Kidney tubule cell (primary cell): ENCODE measurements at places on chromosomes 5 and 9.

DNA sequence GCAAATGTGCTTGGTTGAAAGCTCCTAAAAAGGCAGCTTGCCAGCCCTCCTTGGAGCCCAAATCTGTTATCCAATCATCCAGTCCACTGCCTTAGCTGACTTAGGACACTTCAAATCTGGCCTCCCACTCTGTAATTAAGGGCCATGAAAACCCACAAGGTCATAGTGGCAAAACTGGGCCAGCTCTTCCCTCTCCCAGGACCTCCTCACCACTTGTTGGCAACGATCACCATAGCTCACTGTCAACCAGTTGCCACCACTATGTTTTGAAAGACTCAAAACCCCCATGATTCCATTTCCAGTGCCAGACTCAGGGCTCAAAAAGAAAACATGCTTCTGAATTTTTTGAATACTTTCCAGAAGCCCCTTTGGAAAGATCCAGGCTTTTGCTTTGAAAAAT lies 107.5 kb downstream of the NREP start:
- no peak for DNase-seq

DNA sequence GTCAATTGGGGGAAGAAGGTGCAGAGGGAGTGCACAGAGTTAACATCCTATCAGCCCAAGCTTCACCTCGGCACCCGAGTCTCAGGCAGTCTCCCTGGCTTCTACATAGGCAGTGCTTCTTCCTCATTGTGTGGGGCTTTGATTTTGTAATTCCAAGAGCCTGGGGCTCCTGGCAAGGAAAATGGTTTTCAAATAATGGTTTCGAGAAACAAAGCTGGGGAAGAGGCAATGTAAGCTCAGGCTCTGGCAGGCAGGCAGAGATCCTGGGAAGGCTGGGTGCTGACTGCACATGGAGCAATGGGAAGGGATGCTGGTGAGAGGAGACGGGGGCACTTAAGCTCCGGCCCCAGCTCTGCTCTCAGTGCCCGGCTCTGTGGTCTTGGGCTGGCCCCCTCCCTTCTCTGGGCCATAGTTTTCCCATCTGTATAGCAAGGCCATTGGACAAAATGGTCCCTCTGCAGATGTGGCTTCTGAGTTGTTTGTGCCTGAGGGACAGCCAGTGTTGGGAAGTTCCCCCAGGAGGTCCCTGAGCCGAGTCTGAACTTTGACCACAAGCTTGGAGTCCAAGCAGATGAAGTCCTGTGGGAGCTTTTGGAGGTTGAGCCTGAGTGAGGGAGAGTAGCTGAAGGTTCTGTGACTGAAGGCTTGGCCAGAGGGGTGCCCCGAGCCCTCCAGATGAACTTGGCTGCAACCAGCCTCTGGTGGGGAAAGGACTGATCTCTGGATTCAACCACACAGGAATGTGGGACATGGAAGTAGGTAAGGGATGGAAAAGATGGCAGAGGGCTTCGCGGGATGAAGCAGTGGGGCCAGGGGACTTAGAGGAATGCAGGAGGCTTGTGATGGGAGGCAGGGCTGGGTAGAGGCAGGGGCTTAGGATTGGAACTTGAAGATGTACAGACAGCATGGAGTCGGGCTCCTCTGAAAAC lies 28.5 kb upstream of the IL17B start:
- no peak for DNase-seq

- peak; percentile 9 for DNase-seq
Measured at GRCh38 chr5:152178350-152178699, 226.8 kb downstream of the NMUR2 start.

DNA sequence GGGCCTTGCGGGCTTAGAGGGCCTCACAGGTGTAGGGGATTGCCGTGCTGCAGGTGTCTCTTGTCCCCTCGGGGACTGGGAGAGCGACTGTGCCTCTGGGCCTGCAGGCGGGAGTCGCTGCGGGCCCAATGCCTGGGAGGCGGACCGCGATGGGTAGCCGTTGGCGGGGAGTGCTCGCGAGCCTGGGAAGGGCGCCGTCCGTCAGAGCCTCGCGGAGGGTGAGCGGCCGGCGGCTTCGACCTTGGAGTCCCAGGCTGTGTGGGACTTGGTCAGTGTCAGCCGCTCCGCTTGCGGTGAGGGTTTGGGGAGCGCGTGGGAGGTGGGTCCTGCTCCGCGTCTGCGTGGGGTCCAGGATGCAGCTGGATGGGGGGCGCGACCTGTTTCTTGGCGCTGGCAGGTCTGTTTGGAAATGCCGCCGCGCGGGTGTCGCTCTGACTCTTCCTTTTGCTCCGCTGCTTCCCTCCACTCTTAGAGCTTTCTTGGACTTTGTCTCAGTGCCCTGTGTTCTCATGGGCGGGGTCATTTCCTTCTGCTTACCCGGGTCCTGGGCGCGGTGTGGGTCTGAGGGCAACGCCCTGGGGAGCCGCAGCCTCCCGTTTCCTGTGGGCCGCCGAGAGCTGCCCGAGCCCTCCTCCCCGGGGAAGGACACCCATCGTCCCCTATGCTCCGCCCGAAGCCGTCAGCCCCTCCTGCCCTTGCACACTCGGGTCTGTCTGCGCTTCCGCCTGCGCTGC lies 88.9 kb upstream of the CACNA1B start:
- DNase-seq = peak; percentile 58

DNA sequence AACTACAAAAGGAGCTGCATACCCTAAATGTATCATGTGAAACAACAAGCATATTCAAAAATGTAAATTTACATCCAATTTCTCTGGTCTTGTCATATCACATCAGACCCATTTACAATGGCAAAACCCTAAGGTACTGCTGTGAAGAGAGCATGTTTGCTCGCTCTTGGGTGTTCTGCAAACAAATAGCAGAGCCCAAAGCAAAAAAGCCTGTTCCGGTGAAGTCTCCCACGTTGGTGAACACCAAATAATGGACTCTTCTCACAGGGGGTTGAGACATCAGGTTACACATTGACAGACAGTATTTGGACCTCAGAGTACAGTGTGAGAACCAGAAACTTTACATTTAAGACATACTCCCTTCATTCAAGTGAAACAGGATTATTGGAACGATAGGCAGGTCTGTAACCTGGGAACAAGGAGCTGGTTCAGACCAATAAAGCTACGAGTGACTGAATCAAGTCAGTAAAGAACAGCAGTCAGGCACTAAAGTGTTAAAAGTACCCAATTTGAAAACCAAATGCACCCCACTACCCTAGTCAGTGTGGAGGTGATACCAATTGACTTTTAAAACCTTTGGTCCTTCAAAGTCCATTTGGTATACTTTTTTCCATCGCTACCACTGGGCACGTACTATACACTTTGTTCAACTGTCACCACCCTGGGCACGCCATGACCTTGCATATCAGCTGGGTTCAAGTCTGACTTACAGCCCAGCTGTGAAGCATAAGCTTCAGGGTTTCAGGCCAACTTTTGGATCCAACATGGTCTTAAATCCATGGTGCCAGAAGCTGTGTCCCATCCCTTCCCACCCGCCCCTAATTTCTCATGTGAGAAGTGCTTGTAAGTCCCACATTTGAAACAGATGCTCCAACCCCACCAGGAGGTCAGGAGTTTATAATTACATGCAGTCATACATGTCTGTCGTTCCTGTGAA lies 36.4 kb downstream of the ETF1 start:
- DNase-seq = no peak

- DNase-seq = peak; percentile 37
Measured at GRCh38 chr9:129489838-129490582, 130.9 kb downstream of the C9orf50 start.

DNA sequence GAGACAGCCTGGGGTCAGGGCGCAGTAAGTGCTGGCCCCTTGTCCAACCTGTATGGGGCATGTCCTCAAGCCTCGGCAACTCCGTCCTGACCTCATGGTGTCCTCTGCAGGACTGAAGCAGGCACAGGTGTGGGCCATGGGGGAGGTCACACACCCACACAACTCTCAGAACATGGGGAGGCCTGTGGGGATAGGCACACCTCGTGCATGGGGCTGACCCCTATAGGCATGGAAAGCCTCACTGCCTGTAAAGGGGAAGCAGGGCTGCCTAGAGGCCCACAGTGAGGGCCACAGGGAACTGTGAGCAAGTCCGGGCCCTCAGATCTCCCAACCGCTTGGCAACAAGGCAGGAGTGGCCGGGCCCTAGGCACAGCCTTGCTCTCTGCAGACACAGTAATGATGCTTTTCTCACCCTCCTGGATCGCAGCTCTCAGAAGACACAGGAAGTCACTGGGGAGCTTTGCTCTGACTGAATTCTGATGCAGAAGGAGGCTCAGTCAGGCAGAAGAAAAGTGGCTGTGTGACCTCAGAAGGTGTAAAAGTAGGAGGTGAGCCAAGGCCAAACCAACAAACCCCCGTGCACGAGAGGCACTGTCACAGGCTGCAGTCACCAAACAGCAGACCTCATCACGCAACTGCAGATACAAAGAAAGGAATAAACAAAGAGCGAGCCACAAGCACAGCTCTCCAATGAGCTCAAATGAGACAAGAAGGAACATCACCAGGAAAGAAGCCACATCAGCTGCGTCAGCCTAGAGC lies 5.4 kb downstream of the IPPK start:
- DNase-seq = peak; percentile 43

DNA sequence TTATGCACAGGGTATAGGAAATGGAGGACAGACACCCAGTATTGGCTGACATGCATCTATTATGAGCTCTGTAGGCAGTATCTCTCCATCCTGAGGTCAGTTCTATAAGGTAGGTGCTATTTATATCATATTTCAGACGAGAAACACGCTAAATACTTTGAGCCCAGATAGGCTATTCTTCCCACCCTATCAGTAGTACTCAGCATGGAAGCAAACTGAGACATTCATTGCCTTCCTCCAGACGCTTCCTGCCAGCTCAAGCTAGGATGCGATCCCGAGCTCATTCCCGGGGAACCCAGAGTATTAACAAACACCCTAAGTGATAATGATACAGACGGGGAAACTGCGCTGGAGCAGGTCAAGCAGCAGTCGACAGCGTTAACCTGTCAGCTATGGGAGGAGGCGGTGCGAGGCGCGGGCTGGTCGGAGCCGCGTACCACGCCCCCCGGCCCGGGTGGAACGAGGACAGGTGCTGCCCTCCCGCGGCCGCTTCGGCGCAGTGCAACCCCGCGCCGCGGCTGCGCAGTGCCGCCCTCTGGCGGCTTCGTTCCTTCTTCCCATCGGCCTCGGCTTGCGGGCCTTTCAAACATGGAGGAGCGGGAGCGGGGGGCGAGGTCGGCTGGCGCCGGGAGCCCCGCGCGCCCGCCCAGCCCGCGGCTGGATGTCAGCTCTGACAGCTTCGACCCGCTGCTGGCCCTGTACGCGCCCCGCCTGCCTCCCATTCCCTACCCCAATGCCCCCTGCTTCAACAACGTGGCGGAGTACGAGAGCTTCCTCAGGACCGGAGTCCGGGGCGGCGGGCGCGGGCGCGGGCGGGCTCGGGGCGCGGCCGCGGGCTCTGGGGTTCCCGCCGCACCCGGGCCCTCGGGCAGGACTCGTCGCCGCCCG lies at the start of gene LSM11:
Gene LSM11, plus strand, starts transcription at position 550 of the 888 bp plus-strand sequence. Its CDS starts 39 bp downstream, at position 589.
- DNase-seq = peak; percentile 86

DNA sequence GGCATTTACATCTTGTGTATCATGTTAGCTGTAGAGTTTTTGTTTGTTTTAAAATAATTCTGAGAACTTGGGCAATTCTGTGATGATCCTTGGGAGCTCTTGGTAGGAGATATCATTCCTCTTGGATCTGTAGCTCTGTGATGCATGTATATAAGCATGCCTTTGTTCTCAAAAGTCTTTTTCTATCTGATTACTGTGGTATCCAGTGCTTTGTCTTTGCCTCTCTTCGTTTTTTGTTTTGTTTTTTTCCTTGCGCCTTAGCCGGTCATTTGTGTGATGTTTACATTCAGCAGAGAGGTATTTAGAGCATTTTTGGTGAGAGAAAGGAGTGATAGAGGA lies 110.0 kb downstream of the PAM start:
- DNase-seq = no peak

DNA sequence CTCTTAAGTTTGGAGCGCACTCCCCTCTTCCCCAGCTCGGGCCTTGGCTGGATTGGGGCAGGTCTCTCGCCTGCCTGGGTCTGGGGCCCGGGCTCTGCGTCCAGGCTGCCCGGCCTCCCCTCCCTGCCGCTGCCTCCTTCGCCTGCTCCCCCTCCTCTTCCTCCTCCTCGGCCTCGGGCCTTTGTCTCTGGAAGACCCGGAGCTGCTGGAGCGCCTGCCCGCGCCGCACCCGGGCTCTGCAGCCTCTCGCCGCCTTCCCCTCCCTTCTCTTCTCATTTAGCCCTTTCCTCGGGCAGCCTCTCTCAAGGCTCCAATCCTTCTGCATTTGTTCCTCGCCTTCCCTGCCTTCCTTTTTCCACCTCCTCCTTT lies 218.5 kb downstream of the C9orf50 start:
- DNase-seq = no peak

GRCh38 chr5:92777421-92777820 lies 803.6 kb downstream of the NR2F1-AS1 start:
- DNase-seq = no peak

- DNase-seq = peak; percentile 2
Measured at GRCh38 chr9:101026824-101027223, 1.7 kb upstream of the PLPPR1 start.

- no peak for DNase-seq
Measured at GRCh38 chr5:32130865-32131264, 43.3 kb downstream of the GOLPH3 start.

- no peak for DNase-seq
Measured at GRCh38 chr9:69339620-69340019, 14.6 kb downstream of the ENTREP1 start.

DNA sequence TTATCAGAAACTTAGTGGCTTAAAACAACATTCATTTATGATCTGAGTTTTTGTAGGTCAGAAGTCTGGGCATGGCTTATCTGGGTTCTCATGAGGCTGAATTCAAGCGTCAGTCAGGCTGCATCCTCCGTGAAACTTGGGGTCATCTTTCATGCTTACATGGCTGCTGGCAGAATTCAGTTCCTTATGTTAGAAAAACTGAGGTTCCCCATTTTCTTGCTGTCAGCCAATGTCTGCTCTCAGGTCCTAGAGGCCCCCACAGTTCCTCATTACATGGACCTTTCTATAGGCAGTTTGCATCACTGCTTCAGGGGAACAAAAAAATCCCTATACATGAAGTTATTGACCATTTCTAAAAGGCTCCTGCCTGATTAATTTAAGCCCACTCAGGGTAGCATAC lies 83.8 kb upstream of the NMUR2 start:
- DNase-seq = no peak

GRCh38 chr5:124480022-124480421 lies 266.4 kb downstream of the ZNF608 start:
- DNase-seq = no peak

DNA sequence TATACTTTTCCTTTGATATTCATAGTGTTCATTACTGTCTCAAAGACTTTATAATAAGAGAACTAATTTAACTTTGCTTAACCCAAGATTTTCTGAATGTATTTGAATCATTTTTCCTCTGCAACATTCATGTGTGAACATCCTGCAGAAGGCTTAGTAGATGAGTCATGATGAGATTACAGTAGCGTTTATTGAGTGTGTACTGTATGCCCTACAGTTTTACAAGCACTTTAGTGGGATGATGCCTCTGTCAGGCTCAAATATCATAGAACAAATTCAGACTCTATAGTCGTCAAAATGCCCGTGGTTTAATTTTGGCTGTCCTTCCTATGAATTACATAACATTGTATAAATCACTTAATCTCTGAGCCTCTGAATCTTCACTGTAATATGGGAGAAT lies 41.2 kb downstream of the FYB1 start:
- DNase-seq = no peak

DNA sequence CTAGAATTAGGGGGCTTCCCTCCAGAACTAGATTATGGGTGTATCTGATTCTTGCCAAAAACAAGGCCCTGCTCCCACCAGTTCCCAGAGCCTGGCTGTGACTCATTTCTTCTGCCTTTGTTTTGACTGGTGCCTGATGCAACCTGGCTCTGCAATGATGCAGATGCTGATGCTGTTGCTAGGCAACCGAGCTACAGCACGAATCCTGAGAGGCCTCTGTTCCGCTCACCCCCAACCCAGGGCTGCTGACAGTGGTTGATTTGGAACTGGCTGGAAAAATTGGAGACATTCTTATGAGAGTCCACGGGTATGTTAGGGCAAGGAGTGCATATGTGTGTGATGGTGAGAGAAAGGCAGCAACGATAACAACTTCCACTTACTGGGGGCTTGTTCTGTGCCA lies 100.3 kb downstream of the NSG2 start:
- DNase-seq = no peak
